GM04503 (cell line): ENCODE measurements at places on chromosomes 2 and 18.

GRCh38 chr18:58257461-58257860 is 213.4 kb downstream of the NEDD4L start:
- no peak for DNase-seq

DNA sequence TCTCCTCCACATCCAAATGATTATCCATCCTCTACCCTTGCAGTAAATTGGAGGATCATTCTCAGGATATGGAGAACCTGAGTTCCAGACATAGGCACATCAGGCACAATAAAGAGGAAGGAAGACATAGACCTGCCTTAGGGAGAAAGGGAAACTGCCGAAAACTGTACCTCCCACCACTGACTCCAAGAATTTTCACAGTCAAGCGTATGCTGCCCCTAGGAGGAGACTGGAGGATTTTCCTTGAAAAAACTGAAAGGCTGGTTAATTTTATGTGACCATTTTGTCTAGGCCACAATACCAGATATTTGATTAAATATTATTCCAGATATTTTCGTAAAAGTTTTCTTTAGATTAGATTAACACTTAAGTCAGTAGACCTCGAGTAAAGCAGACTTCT is 638.5 kb upstream of the PKDCC start:
- DNase-seq: no peak

DNA sequence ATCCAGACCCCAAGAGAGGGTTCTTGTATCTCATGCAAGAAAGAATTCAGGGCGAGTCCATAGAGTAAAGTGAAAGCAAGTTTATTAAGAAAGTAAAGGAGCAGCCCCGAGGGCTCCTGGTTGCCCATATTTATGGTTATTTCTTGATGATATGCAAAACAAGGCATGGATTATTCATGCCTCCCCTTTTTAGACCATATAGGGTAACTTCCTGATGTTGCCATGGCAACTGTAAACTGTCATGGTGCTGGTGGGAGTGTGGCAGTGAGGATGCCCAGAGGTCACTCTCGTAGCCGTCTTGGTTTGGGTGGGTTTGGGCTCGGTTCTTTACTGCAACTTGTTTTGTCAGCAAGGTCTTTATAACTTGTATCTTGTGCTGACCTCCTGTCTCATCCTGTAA is 750.2 kb upstream of the FANCL start:
- no peak for DNase-seq

DNA sequence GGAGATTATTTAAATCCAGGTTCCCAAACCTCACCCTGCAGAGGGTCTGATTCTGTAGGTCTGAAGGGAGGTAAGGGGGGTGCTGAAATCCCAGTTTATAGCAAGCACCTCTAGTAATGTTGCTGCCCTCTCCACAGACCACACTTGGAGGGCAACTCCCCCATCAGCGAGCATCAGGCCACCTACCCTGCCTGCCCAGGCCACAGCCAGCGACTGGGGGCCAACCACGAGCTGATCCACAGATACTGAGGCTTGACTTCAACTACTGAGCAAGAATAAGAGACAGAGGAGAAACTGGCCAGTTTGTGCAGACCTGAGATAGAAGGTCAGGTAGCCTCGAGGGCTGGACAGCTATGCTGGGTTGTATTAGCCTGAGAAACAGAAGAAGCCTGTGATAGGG is 36.3 kb upstream of the LBH start:
- DNase-seq: no peak

DNA sequence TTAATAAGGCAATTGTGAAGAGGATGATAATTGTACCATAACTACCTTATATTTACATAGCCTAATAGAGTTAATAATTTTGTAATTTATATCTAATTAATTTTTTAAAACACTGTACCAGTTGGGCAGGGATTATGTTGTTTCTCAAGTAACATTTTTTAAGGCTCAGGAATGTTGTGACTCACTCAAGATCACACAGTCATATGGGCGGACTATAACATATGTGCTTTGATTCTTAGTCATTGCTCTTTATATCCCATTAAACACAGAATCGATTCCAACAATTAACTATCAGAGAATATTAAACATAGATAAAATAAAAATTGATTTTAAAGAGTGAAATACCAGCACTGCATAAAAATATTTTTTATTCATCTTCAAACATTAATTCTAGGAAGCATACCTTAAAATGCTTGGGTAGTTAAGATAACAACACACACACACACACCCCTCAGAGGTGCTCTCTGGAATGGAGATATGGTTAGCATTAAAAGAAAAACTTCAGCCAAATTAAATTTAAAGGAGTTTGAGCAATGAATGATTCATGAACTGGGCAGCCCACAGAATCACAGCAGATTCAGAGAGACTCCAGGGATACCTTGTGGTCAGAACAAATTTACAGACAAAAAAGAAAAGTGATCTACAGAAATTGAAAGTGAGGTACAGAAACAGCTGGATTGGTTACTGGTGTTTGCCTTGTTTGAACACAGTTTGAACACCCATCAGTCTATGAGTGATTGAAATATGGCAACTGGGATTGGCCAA is 869.4 kb upstream of the ID2 start:
- DNase-seq: peak; percentile 18
